ENCODE measurements at places on chromosomes 5 and 9.

GRCh38 chr5:26763215-26763614, 275.2 kb downstream of the CDH9 start:
- DNase-seq = no peak

DNA sequence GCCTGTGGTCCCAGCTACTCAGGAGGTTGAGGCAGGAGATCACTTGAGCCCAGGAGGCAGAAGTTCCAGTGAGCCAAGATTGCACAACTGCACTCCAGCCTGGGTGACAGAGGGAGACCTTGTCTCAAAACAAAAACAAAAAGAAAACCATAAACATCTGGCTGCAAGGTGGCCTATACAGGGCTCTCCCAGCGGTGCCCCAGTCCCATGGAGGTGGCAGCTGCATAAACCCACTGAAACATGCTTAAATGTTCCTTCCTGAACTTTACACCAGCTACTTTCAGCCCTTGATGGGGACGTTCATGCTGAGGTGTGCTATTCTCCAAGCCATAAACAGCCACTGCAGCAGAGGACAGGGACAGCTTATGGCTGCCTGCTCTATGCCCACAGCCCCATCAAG, 35.6 kb downstream of the DROSHA start:
- DNase-seq = no peak

GRCh38 chr9:91006046-91006445, 204.4 kb downstream of the SYK start:
- DNase-seq = no peak

- DNase-seq = peak; percentile 80
These were observed 34.6 kb downstream of the SPARC start for GRCh38 chr5:151651997-151652645.

- no peak for DNase-seq
These were observed 188.7 kb upstream of the POU5F2 start for GRCh38 chr5:93930098-93930497.

GRCh38 chr5:55456216-55456895, 78.4 kb downstream of the PLPP1 start:
- no peak for DNase-seq

GRCh38 chr5:79932510-79933504, 58.3 kb downstream of the MTX3 start:
- no peak for DNase-seq

- no peak for DNase-seq
These were observed 2.3 kb downstream of the CLTA start for GRCh38 chr9:36193023-36193422.

- DNase-seq = no peak
These were observed 60.2 kb downstream of the SLC22A5 start for GRCh38 chr5:132429463-132430440.

- DNase-seq = no peak
These were observed 205.7 kb upstream of the TBCA start for GRCh38 chr5:77981820-77982219.

DNA sequence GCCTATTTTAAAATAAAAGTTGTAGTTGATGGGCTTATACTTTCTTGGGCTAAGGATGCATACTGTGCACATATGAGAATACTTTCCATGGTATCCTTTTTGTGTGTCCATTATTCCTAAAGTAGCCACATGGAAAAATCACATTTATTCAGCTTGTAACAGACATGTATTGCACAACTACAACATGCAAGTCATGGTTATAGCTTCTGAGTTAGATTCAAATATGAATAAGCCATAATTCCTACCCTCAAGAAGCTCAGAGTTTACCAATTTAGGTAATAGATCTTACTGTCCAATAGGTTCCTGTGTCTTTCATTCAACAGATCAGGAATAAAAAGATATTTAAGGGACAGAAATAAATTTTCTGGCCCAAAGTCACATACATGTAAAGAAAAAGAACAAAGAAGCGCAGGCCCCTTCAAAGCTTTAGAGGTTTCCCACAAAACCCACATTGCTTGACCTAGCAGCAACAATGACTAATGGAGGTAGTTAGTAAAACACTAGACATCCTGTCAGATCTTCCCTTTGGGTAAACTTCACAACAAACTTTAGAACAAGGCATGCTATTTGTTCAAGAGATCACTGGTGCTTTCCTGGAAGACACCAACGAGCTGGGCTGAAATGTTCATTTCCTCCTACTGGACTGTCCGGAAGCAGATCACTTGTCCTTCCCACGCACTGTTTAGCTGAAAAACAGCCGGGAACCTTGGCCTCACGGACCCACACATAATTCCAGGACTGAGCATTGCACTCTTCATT, 78.4 kb upstream of the ITGA1 start:
- DNase-seq = peak; percentile 36

DNA sequence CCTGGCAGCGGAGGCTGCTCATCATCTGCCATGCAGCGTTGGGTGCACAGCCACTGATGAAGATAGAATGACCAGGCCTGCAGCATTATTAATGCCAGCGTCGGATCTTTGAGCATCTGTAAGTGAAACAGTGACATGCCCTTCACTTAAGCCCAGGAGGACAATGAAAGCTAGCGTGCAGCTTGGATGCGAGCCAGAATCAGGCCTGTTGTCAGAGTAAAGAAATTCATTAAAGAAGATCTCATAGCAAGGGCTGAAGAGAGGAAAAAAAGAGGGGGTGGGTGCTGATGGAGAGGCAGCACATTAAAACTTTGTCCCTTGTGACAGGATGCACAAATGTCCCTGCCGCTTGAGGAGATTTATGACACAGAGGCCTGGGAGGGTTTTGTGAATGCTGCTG, 186.1 kb upstream of the MAST4 start:
- no peak for DNase-seq

DNA sequence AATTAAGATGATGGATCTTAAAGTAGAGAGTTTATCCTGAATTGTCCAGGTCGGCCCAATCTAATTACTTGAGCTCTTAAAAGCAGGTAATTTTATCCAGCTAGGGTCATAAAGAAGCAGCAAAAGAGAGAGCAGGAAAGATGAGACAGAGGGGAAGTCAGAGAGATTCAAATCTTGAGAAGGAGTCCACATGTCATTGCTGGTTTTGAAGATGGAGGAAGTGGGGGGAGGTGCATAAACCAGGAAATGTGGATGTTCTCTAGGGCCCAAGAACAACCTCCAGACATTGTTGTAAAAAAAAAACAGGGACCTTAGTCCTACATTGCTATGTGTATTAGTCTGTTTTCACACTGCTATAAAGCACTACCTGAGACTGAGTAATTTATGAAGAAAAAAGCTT, 66.4 kb downstream of the SLCO4C1 start:
- DNase-seq = no peak

Measured in GM20000 (cell line).